ENCODE measurements at places on chromosomes 7 and 10.

- DNase-seq = no peak
These were observed 83.8 kb downstream of the ABCA13 start for GRCh38 chr7:48255046-48255445.

- no peak for DNase-seq
These were observed 2.0 kb downstream of the SAMD9 start for GRCh38 chr7:93115796-93116195.

- DNase-seq = no peak
These were observed 37.2 kb upstream of the TMEM273 start for GRCh38 chr10:49225218-49225876.

- DNase-seq = no peak
These were observed 1.8 kb downstream of the TSC22D4 start for GRCh38 chr7:100476903-100477870.

DNA sequence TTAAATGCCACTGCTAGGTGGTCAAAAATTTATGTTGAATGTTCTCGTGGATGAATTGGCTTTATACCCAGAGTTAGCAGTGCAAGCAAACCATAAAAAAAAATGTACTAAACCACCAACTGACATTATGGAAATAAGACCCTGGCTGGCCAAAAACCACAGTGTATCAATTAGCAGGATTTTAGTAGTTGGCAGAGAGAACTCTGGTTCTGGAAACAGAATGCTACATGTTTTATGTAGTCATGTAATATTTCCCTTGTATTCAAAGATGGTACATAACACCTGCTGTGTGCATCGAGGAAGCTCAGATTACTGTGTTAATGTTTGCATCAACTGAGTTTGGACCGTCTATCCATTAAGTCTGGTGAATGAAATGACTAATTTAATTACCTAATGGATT lies 618.5 kb downstream of the CCSER2 start:
- peak; percentile 91 for DNase-seq

- DNase-seq = no peak
These were observed 53.6 kb upstream of the LRRC17 start for GRCh38 chr7:102859084-102859798.
